NCI-H774 (cell line): ENCODE measurements at places on chromosomes 12 and 14.

DNA sequence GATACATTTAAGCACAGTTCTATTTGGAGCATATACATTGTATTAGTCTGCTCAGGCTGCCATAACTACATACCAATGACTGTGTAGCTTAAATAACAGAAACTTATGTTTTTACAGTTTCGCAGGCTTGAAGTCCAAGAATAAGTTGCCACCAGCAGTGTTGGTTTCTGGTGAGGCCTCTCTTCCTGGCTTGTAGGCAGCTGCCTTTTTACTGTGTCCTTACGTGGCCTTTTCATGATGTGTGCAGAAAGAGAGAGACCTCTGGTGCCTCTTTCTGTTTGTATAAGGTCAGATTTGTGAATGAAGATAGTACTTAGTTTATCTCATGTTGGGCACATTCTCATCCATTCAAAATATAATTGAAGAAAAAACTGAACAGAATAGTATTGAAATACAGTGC lies 636.6 kb downstream of the FLRT2 start:
- peak; percentile 9 for DNase-seq

GRCh38 chr14:22623047-22623446 lies 21.1 kb downstream of the OR6J1 start:
- no peak for DNase-seq

DNA sequence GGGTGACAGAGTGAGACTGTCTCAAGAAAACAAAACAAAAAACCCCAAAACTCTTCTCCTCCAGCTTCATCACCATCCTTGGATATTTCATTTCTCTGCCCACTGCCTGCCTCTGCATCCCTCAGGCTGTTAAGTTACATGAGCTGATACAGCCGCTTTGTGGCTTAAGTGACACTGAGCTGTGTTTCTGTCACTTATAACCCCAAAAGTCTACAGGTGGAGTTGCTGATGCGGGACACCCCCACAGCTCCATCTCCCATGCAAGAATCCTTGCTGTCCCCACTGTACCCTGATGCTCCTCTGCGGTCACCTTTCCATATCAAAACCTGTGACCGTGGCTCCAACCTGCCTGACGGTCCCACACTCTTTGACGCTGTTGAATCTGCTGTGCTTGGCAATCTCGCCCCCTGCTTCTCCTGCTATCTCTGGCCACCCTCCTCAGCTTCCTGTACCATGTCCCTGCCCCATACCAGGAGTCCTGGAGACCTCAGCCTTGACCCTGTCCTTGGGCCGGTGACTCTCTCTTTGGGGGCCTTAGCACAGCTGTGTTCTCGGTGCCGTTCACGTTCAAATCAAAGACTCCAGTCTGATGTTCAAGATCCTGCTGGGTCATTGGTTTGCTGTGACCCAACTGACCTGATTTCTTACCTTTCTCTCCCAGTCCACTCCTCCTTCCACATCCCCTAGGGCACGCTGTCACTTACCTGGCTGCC lies 20.3 kb downstream of the HVCN1 start:
- DNase-seq, result no peak

DNA sequence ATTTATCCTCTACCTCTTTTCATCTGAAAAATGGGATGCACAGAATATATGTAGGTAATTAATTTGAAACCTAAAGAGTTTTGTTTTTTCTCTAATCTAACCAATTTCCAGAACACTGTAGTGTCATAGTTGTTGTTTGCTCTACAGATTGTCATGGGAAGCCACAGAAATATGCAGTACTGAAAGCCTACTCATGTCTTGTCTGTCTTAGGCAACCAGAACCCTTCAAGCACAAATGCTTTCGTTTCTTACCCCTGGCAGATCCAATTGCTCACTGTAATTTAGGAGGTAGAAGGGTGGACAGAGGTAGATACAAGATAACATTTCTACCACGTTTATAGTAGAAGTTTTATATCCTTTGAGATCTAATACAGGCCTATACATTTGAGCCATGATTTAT lies 330.2 kb upstream of the NOVA1 start:
- DNase-seq, result no peak

- DNase-seq, result no peak
These were observed 22.1 kb downstream of the MTHFD1 start for GRCh38 chr14:64410084-64410774.

DNA sequence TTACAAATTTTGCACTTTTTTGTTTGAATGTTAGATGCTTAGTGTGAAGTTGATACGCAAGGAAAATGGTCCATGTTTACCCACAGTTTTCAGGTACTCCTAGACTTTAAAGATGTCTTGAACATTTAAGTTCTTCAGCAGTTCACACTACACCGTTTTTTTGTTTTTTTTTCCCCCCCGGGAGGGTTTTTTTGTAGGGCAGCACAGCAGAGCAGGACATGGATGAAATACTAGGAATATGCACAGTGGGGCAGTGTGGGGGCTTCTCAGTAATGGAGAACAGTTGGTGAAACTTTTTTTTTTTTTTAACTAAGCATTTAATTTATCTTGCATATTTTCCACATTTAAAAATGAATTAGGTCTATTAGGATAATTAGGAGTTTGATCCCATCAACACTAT lies 4.9 kb downstream of the RAN start:
- no peak for DNase-seq

- DNase-seq, result no peak
These were observed 1.1 kb downstream of the LRP6 start for GRCh38 chr12:12265571-12266388.

- no peak for DNase-seq
These were observed 212.8 kb upstream of the KITLG start for GRCh38 chr12:88793096-88793495.

- no peak for DNase-seq
These were observed 194.5 kb upstream of the CNOT2 start for GRCh38 chr12:70048521-70049250.

GRCh38 chr14:68337279-68337678 lies 455.6 kb downstream of the ZFP36L1 start:
- no peak for DNase-seq

GRCh38 chr12:52441320-52441911 lies 7.2 kb upstream of the KRT75 start:
- no peak for DNase-seq

DNA sequence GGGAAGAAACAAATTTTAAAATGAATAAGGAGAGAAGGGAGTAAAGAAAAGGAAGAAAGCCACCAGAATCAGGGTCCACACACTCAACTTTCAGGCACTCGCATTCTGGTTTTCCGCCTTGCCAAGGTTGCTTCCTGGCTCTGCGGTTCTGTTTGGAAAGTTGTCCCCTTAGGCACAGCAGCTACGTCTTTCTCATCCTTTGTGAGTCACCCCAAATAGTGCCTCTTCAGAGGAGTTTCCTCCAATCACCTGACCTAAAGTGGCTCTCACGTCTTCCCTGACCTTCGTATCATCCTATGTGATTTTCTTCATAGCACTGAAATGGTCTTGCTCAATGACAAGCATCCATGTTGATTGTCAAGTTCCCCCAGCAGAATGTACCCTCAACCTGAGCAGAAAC lies 99.5 kb upstream of the TMCC3 start:
- DNase-seq, result no peak

- no peak for DNase-seq
These were observed 53.0 kb upstream of the PRMT8 start for GRCh38 chr12:3437986-3438385.

DNA sequence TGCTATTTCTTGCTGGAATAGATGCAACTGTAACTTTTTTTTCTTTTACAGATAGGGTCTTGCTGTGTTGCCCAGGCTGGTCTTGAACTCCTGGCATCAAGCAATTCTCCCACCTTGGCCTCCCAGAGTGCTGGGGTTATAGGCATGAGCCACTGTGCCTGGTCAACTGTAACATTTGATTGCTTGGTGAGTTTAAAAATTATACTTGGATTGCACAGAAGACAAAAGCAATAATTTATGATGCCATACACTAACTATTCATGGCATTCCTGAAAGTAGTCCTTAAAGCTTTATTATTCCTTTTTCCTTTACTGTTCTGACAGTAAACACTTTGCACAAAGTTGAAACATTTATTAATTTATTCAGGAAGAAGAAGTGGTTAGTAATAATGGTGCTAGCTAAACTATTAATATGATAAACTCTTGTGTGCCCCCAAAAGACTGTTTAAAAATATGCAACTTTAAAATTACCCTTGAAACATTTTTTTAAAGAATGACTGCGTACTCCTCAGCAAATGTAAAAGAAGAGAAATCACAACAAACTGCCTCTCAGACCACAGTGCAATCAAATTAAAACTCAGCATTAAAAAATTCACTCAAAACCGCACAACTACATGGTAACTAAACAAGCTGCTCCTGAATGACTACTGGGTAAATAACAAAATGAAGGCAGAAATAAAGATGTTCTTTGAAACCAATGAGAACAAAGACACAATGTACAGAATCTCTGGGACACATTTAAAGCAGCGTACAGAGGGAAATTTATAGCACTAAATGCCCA lies 8.3 kb downstream of the PTPRB start:
- DNase-seq, result no peak

DNA sequence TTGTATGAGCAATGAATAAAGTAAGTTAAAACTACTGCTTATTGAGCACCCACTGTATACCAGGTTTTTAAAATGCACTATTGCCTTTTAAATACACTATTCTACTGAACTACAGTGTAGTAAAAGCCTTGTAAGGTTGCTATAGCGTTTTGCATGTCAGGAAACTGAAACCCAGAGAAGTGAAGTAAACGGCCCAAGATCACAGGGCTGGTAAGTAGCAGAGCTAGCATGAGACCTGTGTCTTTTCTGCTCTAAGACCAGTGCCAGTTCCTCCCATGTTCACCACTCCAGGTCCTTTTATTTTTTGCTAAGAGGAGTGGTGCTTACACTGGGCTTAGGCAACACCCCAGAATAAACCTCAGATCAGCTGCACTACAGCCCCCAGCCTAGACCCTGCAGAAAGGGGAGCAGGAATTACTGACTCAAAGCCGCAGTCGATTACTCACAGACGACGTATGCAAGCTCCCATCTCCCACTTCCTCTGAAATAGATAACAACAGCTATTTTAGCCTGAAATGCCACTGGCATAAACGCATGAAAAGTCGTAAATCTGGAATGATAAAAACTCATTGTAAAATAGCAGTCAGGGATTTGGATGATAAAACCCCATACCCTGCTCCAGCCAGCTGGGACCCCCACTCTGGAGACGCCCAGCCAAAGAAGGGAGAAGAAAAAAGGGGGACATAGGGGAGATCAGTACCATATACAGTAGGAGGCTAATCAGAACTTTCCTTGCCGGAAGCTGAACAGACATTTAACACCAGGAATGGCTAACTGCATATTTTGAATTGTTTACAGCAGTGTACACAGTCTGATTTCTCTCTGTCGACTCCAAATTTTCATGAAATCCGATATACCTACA lies 108.3 kb downstream of the NUAK1 start:
- DNase-seq, result no peak

DNA sequence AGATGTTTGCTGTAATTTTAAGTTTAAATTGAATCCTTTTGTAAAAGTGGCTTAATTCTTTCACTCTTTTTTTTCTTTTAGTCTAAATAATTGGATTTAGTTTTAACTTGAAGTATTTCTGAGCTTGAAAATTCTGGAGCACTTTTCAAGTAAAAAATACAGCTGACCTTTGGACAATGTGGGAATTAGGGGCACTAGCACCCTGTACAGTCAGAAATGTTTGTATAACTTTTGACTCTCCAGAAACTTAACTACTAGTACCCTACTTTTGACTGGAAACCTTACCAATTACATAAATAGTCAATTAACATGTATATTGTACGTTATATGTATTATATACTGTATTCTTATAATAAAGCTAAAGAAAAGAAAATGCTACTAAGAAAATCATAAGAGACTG lies 7.8 kb downstream of the KTN1 start:
- DNase-seq, result no peak

DNA sequence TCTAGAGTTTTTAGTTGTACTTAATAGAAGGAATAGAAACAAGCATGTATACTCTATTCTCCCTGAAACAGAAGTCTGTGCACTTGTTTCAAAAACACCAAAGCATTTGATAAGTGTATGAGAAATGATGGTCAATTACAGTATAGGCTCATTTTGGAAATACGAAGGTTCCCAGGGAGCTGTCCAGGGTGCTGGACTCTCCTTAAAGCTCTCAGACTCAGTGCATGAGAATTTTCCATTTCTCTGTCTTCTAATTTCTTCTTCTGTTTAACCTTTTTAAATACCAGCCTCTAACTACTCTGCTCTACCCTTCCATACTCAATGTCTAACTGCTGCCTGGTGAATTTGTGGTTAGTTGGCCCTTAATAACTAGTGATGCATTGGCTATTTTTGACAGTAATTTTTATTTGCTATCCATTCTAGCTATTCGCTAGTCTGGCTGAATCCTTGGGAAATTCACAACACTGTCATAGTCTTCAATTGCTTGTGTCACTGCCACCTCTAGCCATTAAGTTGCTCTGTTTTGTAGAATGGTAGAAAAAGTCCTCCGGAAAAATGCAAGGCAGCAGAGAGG lies 229.2 kb downstream of the NRXN3 start:
- no peak for DNase-seq

- DNase-seq, result no peak
These were observed 157.9 kb upstream of the GRIP1 start for GRCh38 chr12:66836623-66837310.

GRCh38 chr14:22122227-22122818 lies 448.7 kb upstream of the OR4E1 start:
- no peak for DNase-seq

- DNase-seq, result no peak
These were observed 39.9 kb downstream of the LTBP2 start for GRCh38 chr14:74571901-74572725.

- DNase-seq, result no peak
These were observed 15.3 kb upstream of the NRXN3 start for GRCh38 chr14:78154827-78155226.

DNA sequence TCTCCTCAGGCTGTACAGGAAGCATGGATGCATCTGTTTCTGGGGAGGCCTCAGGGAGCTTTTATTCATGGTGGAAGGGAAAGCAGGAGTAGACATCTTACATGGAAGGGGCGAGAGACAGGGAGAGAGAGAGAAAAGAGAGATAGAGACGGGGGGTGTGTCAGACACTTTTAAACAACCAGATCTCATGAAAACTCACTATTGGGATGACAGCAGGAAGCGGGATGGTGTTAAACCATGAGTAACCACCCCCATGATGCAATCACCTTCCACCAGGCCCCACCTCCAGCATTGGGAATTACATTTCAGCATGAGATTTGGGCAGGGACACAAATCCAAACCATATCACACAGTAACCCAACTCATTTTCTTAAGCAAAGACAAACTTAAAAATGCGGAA lies 110.0 kb upstream of the EEA1 start:
- DNase-seq, result no peak

- DNase-seq, result peak; percentile 22
These were observed 1.3 kb downstream of the CHST11 start for GRCh38 chr12:104457746-104458693.

DNA sequence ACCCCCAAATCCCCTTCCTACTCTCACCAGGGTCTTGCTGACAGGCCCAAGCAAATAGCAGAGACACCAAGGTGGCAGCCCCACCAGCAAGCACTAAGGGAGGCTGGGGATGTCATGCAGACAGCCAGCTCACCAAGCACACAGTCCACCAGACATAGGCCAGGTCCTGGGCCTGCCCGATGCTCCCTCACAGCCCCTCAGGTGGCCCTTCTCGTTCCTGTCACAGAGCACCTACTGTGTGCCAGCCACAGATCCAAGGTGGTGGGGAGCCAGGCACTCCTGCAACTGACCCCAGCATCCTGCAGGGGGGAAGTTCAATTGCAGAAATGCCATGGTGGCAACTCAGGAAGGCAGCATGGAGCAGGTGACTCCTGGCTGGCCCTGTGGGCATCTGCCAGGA lies 60.5 kb upstream of the PNMA1 start:
- no peak for DNase-seq

GRCh38 chr14:75456069-75456996 lies 28.5 kb downstream of the JDP2 start:
- no peak for DNase-seq
